ENCODE measurements at places on chromosomes 6 and 20. TPM values are rescaled to one million over a fixed set of nuclear protein-coding genes. Genes with fewer than 3 reads are reported as not detected.
A peak's percentile ranks its signal among the peaks of the same experiment; 100 is the strongest.

DNA sequence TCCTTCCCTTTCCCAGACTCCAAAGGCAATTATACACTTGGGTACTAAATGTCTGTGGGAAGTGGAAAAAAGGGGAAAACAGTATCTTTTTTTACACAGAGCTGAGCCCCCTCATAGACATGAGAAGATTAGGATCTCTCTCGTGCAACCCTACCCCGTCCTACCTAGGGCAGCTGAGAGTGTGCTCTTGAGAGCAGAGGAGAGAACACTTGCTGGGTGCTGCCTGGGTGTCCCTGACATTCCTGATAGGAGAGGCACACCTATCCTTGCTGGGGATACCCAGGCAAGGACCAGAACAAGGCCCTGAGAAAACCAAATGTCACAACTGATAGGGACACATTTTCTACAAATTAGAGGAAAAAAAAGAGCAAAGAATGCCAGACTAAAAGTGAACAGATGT, 81.2 kb downstream of the PREP start:
- no peak overlapping the region for H3K4me3 ChIP-seq
- H3K27ac ChIP-seq: no peak overlapping the region

DNA sequence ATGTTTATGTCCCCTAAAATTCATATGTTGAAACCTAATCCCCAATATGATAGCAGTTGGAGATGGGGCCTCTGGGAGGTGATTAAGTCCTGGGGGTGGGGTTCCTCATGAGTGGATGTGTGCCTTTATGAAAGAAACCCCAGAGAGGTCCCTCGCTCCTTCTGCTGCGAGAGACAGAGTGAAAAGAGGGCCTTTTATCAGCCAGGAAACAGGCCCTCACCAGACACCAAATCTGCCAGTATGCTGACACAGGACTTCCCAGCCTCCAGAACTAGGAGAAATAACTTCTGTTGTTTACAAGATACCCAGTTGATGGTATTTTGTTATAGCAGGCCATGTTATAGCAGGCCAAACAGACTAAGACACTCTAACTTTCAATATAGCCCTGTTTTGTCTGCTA, 100.9 kb upstream of the NFATC2 start:
- no peaks in the 10 kb centered on the region for H3K36me3 ChIP-seq
- no peak overlapping the region for H3K4me3 ChIP-seq
- peaks cover 7% of the 10 kb centered on the region for H3K4me1 ChIP-seq
- no peak overlapping the region for H3K27ac ChIP-seq

GRCh38 chr6:130482645-130483390, 117.0 kb downstream of the TMEM200A start:
- no peak overlapping the region for H3K4me3 ChIP-seq
- peaks cover 16% of the 10 kb centered on the region for H3K36me3 ChIP-seq
- peaks cover 15% of the 10 kb centered on the region for H3K4me1 ChIP-seq
- no peaks in the 10 kb centered on the region for H3K27me3 ChIP-seq
- DNase-seq: no peak

DNA sequence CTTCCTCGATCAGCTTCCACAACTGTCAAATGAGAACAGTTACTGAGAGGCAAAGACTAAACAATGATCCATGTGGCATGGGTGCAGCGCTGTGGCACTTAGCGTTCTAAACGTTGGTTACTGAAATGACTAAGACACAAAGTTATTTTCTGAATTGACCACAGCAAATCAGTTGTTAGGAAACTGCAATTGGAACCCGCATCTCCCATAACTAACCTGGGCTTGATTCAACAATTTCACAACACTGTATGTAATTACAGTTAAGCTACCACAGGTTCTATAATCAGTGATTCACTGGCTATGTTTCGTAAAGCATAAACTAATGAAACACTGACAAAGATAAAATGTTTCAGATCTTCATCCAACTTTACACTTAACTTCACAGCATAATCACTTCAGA, 12.5 kb downstream of the WDR27 start:
- peaks cover 2% of the 10 kb centered on the region for H3K4me1 ChIP-seq
- DNase-seq: no peak
- H3K36me3 ChIP-seq: peaks cover 48% of the 10 kb centered on the region
- no peak overlapping the region for H3K4me3 ChIP-seq
- no peaks in the 10 kb centered on the region for H3K27me3 ChIP-seq

GRCh38 chr6:33858804-33859505, 55.2 kb upstream of the MLN start:
- H3K4me3 ChIP-seq: no peak overlapping the region
- H3K36me3 ChIP-seq: no peaks in the 10 kb centered on the region
- H3K27me3 ChIP-seq: peaks cover 39% of the 10 kb centered on the region
- no peak overlapping the region for H3K27ac ChIP-seq
- H3K4me1 ChIP-seq: peaks cover 76% of the 10 kb centered on the region
- no peak for DNase-seq

Gene NR2E1
- total RNA-seq: not detected

Gene ELOVL2
- not detected for total RNA-seq

Gene TAB2
- total RNA-seq: 169 TPM

GRCh38 chr20:17835240-17835933, 133.2 kb downstream of the SNX5 start:
- peaks cover 6% of the 10 kb centered on the region for H3K27me3 ChIP-seq
- H3K4me3 ChIP-seq: no peak overlapping the region
- no peak overlapping the region for H3K27ac ChIP-seq
- no peaks in the 10 kb centered on the region for H3K36me3 ChIP-seq

DNA sequence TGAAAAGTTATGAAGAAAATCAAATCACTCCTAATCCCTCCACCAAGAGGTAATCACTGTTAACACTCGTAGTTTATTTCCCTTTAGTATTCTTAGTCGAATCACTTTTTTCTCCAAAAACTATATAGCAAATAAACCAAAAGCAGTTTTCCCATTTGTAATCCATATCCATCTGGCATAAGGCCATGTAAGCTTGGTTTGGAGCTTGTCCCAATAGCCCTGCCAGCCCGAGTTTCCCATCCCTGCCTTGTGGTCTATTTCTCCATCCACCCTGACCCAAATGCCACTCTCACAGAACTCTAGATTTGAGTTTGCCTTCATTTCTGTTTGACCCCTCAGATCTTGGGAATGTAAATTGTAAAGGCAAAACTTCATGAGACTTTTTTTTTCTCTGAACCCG, 71.8 kb upstream of the DSP start:
- H3K4me3 ChIP-seq: no peak overlapping the region
- no peak for DNase-seq
- H3K27ac ChIP-seq: no peak overlapping the region
- peaks cover 2% of the 10 kb centered on the region for H3K4me1 ChIP-seq
- H3K36me3 ChIP-seq: no peaks in the 10 kb centered on the region
- H3K27me3 ChIP-seq: peaks cover 15% of the 10 kb centered on the region

DNA sequence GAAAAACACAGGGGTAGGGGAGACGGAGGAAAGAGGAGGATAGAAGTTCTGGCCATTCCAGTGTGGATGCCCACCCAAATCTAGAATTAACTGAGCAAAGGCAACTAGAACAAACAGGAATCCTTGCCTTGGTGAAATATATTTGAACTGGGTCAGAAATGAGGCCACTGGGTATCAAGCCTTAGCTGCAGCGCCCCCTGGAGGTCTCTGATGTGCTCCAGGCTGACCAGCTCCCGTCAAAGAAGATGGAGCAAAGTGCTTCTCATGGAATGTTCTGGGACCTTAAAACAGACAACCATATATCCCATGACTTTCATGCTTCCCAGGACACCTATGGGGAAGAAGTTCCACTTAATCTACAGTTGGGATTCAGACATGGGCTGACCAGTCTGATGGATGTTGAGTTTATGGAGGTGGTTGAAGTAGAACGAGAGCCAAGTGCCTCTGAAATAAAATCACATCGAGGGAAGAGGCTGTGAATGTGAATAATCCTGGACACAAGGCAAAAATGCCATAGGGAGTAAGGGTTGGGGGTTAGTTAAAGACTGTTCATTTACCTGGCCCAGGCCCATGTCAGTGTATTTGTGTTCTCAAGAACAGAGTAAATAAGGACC, 50.4 kb downstream of the HLA-DPB1 start:
- H3K27ac ChIP-seq: no peak overlapping the region
- peaks cover 16% of the 10 kb centered on the region for H3K27me3 ChIP-seq
- peak; percentile 73 for DNase-seq
- H3K4me3 ChIP-seq: no peak overlapping the region
- no peaks in the 10 kb centered on the region for H3K36me3 ChIP-seq

DNA sequence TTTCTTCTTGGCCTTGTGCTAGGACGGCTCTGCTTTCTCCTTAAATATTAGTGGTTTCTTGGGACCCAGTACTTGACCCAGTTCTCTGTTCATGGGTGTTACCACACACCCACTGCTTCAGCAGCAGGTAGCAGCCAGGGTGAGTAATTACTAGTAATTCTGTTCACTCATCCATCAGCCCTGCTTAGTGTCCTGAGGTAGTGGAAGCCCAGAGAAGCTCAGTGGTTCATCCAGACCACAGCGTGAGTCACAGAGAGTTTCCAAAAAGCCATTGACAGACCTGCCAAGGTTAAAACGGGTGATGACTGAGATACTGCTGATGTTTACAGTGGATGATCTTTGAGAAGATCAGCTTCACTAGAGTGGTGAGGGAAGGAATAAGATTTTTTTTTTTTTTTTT, 51.7 kb upstream of the HINT3 start:
- peaks cover 33% of the 10 kb centered on the region for H3K36me3 ChIP-seq
- H3K4me3 ChIP-seq: no peak overlapping the region
- peak; percentile 78 for DNase-seq
- peak overlapping the region; percentile 52 for H3K27ac ChIP-seq
- peaks cover 42% of the 10 kb centered on the region for H3K4me1 ChIP-seq

Gene GJA10
- total RNA-seq: 3.5 TPM

DNA sequence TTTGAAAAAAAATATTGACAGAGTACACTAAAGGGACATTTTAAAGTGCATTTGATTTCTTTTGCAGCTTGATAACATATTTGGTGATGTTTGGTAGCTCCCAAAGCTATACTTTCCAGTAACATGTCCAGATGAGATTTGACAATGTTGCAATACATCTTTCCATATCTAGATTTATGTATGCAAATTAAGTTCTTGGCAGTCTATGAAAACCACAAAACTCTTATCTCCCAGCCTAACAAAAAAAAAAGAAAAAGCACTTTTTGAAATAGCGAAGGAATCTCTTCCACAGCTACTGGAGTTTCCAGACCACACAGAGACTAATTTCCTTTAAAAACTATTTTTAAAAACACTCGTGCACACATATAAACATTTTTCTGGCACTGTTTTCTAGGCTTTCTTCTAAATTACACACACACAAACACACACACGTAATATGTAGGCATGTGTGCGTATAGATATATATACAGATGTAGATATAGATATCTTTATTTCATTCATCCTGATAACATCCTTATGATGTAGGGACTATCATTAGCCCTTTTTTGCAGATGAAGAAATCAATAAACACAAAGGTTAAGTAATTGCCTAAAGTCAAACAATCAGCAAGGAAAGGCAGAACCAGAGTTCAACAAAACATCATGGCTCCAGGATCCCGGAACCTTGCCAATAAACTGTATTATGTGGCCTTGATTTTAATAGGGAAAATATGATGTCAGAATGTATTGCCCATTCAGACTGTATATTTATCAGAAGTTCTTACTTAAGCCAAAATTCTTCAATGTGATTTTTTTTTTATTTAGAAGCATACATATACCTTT, 93.3 kb downstream of the ADGRB3 start:
- H3K4me1 ChIP-seq: no peaks in the 10 kb centered on the region
- no peaks in the 10 kb centered on the region for H3K27me3 ChIP-seq
- no peaks in the 10 kb centered on the region for H3K36me3 ChIP-seq
- no peak for DNase-seq
- H3K27ac ChIP-seq: no peak overlapping the region
- no peak overlapping the region for H3K4me3 ChIP-seq

All from activated CD4-positive, alpha-beta memory T cell treated with anti-CD3 and anti-CD28 coated beads, Interleukin-2, amount 10 ng/mL, durations not matched to agents 7 days and 5 days (primary cell).